Stimulated activated CD4-positive, alpha-beta T cell treated with anti-CD3 and anti-CD28 coated beads, Interleukin-1b, Interleukin-23, amount 100 ng/mL, for 1 hour (primary cell): ENCODE measurements at places on chromosomes 4 and X.

DNA sequence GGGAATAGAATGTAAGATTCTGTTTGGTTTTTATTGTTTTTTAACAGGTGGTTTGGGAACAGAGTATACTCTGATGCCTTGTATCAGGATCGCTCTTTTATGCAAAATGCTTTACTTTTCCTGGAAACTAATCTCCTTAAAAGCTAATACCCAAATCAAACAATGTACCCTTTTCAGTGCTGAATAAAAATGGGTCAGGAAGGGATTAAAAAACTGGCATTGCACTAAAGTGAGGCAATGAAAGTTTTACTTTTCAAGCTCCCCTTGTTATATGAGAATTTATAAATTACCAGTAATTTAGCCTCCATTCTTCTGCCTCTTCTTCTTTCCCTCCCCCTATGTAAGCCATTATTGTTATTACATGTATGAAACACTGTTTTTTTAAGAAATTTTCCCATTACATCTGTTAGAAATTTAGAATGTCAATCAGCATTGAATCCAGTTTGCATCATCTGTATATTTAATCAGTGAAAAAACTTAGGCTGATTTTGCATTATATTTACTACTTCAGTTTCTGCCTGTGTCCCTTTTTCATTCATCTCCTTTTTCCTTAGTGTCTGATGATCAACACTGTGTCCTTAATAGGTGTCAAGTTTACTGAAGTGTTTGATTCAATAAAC lies 89.7 kb upstream of the NPNT start:
- no peak for DNase-seq

GRCh38 chr4:89586864-89587263 lies 250.1 kb downstream of the SNCA start:
- DNase-seq, result no peak

- DNase-seq, result no peak
These were observed 77.4 kb downstream of the MBNL3 start for GRCh38 chrX:132411310-132411977.

DNA sequence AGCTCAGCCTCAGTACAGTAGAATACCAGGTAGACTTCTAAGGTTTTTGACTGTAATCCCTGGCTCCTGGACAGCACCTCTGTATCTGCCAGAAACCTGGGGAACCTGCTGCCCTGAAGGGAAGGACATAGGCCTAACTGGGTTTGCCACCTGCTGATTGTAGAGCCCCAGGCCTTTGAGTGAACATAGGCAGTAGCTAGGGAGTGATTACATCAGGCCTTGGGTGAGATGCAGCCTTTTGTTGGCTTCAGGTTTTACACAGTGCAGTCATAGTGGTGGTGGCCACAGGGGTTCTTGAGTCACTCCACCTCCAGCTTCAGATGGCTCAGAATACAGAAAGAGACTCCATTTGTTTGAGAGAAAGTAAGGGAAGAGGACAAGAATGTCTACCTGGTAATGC lies 19.3 kb downstream of the IQCM start:
- no peak for DNase-seq

DNA sequence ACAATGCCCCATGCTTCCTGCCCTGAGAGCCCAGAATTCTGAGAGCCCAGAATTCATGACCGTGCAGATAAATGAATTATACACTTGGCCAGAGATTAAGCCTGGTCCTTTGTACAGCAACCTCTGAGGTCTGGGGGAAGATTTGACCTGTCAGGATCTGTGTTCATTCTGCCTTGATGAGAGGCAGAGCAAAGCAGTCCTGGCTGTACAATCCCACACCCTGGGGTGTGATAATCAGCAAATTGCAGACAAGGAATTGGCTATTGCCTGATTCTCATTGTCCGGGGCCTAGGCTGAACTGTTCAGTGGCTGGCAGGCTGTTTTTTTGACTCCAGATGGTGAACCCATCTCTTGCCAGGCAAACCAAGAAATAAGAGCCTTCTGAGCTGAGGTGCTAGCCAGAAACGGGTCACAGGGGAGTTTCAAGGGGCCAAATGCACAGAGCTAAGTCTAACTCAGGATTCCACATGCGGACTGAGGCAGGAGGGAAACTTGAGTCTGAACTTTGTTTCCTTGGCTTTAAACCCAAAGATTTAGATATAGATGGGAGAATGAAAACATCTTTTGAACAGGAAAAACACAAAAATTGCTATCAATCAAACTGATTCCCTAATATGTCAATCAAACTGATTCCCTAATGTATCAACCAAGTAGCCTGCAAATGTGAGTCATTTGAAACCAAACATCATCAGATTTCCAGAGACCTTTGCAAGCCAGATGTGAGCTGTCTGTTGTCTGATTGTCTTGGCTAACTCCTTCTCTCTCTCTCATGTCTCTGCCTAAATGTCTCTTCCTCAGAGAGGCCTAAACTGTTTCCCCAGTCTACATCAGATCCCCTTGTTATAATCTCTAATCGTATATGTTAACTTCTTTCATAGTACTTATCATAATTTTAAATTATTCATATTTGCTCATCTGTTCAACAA lies 159.3 kb downstream of the ATG4A start:
- DNase-seq, result no peak

GRCh38 chrX:25548811-25549210 lies 533.0 kb upstream of the ARX start:
- no peak for DNase-seq
